T-cell (primary cell): ENCODE measurements at places on chromosomes 4 and X.

GRCh38 chrX:66164470-66164869 is 423 bp downstream of the HEPH start:
- no peaks in the 10 kb centered on the region for H3K27me3 ChIP-seq
- no peak overlapping the region for H3K4me3 ChIP-seq
- no peaks in the 10 kb centered on the region for H3K36me3 ChIP-seq
- no peak for DNase-seq

- H3K4me3 ChIP-seq: no peak overlapping the region
- H3K4me1 ChIP-seq: no peaks in the 10 kb centered on the region
- H3K27ac ChIP-seq: no peak overlapping the region
- DNase-seq: no peak
These were observed 18.2 kb upstream of the DDIT4L start for GRCh38 chr4:100208459-100208858.

DNA sequence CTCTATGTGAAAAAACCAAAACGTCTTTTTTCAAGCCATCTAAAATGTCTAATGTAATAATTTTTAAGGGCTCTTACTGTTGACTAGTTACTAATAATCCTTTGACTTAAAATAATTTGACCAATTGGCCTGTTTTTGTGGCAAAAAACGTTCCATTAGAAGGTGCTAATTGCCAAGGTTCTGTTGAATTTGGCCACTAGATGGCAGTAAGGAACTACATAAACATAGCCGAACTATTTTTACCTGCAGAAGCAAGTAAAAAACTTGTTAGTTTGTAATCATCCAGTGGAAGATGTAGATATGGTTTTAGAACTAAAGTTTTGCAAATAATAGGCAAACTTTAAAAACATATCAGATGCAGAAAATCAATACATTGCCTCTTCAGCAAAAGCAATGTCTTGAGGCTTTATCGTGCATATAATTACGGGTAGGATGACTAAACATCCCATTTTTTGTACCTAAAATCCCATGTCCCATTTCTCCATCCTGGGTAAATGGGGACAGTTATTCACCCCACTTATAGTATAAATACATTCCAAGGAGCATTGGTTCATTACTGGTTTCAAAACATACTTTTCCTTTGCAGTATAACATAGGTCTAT is 57.6 kb downstream of the PROM1 start:
- no peak overlapping the region for H3K27ac ChIP-seq
- no peaks in the 10 kb centered on the region for H3K27me3 ChIP-seq
- DNase-seq: no peak
- no peak overlapping the region for H3K4me3 ChIP-seq
- H3K4me1 ChIP-seq: no peaks in the 10 kb centered on the region

DNA sequence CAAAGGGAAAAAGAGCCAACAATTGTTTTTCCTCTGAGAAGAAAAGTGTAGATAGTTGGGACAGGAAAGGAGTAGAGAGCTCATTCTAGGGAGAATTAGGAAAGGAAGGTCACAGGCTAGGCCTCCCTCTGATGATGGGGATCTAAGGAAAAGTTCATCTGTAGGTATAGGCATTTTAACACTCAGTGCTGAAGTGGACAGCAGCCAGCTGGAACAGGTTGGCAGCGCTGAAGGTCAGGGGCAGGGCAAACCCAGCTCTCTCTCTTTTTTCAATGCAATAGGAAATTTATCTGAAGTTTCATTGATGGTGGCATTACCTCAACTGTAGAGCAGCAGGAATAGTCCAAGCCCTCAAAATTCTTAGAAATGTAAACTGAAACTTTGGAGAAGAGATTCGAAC is 98.5 kb upstream of the ETNPPL start:
- no peaks in the 10 kb centered on the region for H3K4me1 ChIP-seq
- no peaks in the 10 kb centered on the region for H3K36me3 ChIP-seq
- no peak for DNase-seq
- peaks cover 3% of the 10 kb centered on the region for H3K27me3 ChIP-seq

DNA sequence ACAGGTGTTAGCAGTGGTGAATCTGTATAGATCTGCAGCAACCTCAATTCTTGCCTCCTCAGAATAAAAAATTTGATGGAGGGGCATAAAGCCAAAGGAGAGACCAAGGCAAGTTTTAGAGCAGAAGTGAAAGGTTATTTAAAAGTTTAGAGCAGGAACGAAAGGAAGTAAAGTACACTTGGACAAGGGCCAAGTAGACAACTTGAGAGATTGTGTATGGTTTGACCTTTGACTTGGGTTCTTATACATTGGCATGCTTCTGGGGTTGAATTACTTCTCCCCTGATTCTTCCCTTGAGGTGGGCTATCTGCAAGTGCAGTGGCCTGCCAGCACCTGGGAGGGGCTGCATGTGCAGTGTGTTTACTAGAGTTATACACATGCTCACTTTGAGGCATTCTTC is 278.8 kb upstream of the NDST3 start:
- no peaks in the 10 kb centered on the region for H3K27me3 ChIP-seq
- no peaks in the 10 kb centered on the region for H3K4me1 ChIP-seq
- no peak for DNase-seq
- no peak overlapping the region for H3K27ac ChIP-seq

DNA sequence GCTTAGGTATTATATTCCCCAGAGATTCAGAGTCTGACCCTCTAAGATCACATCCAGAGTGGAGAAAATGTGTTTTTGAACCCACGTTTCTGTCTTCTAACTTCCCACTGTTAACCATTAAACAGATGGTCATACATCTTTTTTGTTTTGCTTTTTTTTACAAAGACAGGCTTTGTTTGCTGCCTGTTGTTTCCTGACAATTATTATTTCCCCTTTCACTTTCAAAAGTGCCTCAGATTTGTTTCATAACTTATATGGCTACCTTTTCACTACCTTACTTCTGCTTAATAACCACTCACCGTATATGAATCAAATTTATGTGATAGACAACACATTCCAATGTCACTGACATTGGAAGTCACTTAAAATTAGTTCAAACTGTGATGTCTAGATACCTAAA is 142.2 kb downstream of the HS3ST1 start:
- H3K27ac ChIP-seq: no peak overlapping the region
- no peaks in the 10 kb centered on the region for H3K27me3 ChIP-seq
- no peak overlapping the region for H3K4me3 ChIP-seq
- H3K4me1 ChIP-seq: no peaks in the 10 kb centered on the region
- no peak for DNase-seq

- H3K27ac ChIP-seq: no peak overlapping the region
- no peaks in the 10 kb centered on the region for H3K27me3 ChIP-seq
- no peaks in the 10 kb centered on the region for H3K4me1 ChIP-seq
These were observed 514.4 kb downstream of the RPA4 start for GRCh38 chrX:97398030-97398551.

- H3K27me3 ChIP-seq: peaks cover 2% of the 10 kb centered on the region
- H3K4me1 ChIP-seq: peaks cover 25% of the 10 kb centered on the region
- no peak overlapping the region for H3K4me3 ChIP-seq
- no peak overlapping the region for H3K27ac ChIP-seq
- no peak for DNase-seq
- no peaks in the 10 kb centered on the region for H3K36me3 ChIP-seq
These were observed 2.1 kb downstream of the SEPTIN11 start for GRCh38 chr4:76951672-76952010.

- DNase-seq: peak; percentile 56
- H3K4me1 ChIP-seq: peaks cover 14% of the 10 kb centered on the region
- H3K27me3 ChIP-seq: peaks cover 3% of the 10 kb centered on the region
- H3K4me3 ChIP-seq: peak overlapping the region; percentile 10
- H3K36me3 ChIP-seq: no peaks in the 10 kb centered on the region
- peak overlapping the region; percentile 74 for H3K27ac ChIP-seq
These were observed 19.3 kb upstream of the CSF2RA start for GRCh38 chrX:1249101-1249887.

- no peak for DNase-seq
- no peak overlapping the region for H3K4me3 ChIP-seq
- no peaks in the 10 kb centered on the region for H3K4me1 ChIP-seq
- no peaks in the 10 kb centered on the region for H3K27me3 ChIP-seq
- no peak overlapping the region for H3K27ac ChIP-seq
- no peaks in the 10 kb centered on the region for H3K36me3 ChIP-seq
These were observed 87.8 kb upstream of the BMPR1B start for GRCh38 chr4:94669672-94670664.

DNA sequence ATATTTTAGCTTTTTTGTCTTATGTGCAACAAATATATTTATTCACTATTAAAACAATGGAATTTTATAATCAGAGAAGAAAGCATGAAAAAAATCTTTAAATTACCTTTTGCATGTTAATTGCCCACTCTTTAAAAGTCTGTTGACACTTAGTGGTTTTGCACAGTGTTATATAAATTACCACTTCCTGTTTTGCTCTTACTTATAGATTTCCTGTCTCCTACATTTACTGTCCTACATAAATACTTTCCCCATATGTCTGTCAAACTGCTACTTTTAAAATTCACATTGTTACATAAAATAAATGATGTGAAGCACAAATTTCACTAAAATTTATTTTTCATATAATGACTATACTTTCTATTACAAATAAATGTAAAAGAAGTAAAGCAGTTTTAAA is 161.1 kb upstream of the NDST4 start:
- no peak for DNase-seq
- no peak overlapping the region for H3K4me3 ChIP-seq
- peaks cover 3% of the 10 kb centered on the region for H3K4me1 ChIP-seq
- no peaks in the 10 kb centered on the region for H3K36me3 ChIP-seq
- H3K27me3 ChIP-seq: no peaks in the 10 kb centered on the region
- H3K27ac ChIP-seq: no peak overlapping the region

DNA sequence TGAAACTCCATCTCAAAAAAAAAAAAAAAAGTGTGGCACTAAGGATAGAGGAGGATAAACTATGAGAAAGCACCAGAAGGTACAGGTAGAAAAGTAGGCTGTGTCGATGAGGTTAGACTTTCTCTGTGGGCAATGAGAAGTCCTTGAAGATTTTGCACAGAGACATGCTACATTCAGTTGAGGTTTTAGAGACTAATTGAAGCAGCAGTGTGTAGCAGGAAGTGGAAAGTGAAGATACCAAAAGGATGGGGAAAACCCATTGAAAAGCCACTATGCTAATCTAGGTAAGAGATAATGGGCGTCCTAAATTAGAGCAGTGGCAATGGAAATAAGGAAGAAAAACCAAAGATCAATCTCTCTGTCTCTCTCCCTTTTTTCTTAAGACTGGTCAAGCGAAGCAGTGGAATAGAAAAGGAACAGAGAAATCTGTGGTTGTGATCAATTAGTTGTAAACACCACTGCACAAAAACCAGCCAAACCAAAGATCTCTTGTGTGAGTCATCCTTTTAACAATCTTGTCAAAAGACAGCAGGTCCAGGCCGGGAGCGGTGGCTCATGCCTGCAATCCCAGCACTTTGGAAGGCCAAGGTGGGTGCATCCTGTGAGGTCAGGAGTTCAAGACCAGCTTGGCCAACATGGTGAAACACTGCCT is 3.5 kb downstream of the SPINK2 start:
- peak overlapping the region; percentile 55 for H3K27ac ChIP-seq
- H3K4me3 ChIP-seq: no peak overlapping the region
- no peaks in the 10 kb centered on the region for H3K36me3 ChIP-seq
- H3K27me3 ChIP-seq: peaks cover 3% of the 10 kb centered on the region
- H3K4me1 ChIP-seq: peaks cover 10% of the 10 kb centered on the region

DNA sequence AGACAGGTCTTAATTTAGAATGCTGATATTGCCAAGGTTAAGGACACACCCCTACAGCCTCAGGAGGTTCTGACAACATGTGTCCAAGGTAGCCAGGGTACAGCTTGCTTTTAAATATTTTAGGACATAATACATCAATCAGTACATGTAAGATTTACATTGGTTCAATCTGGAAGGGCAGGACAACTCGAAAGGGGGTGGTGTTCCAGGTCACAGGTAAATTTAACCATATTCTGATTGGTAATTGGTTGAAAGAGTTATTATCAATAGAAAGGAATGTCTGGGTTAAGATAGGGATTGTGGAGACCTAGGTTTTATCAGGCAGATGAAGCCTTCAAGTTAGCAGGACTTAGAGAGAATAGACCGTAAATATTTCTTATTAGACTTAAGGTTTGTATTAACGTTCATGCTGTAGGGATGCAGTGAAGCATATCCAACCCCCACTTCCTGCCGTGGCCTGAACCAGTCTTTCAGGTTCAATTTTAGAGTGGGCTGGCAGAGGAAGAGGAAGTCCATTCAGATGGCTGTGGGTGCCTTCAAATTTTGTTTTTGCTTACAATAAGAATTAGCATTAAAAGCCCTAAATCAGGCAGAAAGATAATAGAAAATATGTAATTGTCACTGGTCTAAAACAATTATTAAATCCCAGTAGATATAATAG is 136.5 kb upstream of the GALNTL6 start:
- no peaks in the 10 kb centered on the region for H3K27me3 ChIP-seq
- no peaks in the 10 kb centered on the region for H3K36me3 ChIP-seq
- no peak overlapping the region for H3K4me3 ChIP-seq
- no peak for DNase-seq
- H3K4me1 ChIP-seq: no peaks in the 10 kb centered on the region

DNA sequence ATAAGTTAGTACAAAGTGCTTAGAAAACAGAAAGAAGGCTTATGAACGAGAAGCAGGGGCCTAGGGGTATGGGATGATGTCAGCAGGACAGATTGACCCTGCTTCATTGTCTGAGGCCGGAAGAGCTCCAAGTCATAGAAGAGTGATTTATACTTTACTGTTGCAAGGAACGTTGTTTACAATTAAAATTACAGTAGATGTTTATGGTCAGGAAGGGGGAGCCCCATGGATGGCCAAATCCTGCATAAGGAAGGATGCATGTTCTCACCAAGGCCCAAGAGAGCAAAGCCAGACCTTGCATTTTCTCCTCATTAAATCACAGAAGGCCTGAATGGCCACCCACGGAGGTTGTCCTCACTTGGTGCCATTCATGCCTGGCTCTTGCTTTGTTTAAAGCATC is 115.3 kb downstream of the LDB2 start:
- H3K4me1 ChIP-seq: no peaks in the 10 kb centered on the region
- no peaks in the 10 kb centered on the region for H3K36me3 ChIP-seq
- no peaks in the 10 kb centered on the region for H3K27me3 ChIP-seq
- no peak overlapping the region for H3K27ac ChIP-seq
- no peak for DNase-seq

DNA sequence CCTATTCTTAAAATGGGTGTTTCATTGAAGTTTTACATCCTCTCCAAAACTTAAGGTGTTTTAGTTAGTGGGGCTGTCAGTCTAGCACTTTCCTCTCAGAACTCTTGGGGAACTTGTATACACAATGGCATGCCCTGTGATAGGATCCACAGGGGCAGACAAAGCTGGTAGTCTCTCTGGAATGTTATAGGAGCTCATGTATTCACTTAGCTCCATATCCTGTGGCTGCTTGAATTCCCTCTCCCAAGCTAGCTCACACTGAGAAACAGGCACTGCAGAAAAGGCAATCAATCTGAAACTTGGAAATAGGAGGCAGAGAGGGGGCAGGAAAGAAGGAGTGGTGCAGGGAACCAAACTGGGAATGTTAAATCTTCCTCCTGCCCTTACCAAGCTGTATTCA is 26.3 kb upstream of the ARMCX2 start:
- no peak overlapping the region for H3K4me3 ChIP-seq
- peaks cover 2% of the 10 kb centered on the region for H3K27me3 ChIP-seq
- H3K36me3 ChIP-seq: no peaks in the 10 kb centered on the region
- H3K27ac ChIP-seq: no peak overlapping the region
- no peak for DNase-seq

- H3K36me3 ChIP-seq: no peaks in the 10 kb centered on the region
- no peaks in the 10 kb centered on the region for H3K4me1 ChIP-seq
- no peak overlapping the region for H3K27ac ChIP-seq
These were observed 172.2 kb upstream of the CXCL13 start for GRCh38 chr4:77433418-77433733.
